HT-29 (cell line): ENCODE measurements at places on chromosomes 2 and 18.

DNA sequence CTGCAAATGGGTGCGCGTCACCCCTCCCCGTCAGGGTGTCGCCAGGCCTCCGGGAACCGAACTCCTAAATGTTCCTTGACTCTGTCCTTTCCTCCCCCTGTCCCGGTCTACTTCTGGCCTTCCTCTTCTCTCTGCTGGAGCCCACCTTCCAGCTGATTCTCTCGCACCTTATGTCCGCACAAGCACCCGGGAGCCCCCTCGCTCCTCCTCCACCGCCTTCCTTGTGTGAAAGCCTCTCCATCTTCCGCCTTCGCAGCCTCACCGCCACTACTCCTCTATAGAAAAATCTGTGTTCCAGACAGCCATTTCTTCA is 627 bp upstream of the KIF3C start:
- no peak for DNase-seq

GRCh38 chr2:238967031-238967977 is 119.4 kb downstream of the TWIST2 start:
- no peak for DNase-seq

GRCh38 chr2:225667445-225667844 is 267.9 kb downstream of the NYAP2 start:
- DNase-seq, result no peak

DNA sequence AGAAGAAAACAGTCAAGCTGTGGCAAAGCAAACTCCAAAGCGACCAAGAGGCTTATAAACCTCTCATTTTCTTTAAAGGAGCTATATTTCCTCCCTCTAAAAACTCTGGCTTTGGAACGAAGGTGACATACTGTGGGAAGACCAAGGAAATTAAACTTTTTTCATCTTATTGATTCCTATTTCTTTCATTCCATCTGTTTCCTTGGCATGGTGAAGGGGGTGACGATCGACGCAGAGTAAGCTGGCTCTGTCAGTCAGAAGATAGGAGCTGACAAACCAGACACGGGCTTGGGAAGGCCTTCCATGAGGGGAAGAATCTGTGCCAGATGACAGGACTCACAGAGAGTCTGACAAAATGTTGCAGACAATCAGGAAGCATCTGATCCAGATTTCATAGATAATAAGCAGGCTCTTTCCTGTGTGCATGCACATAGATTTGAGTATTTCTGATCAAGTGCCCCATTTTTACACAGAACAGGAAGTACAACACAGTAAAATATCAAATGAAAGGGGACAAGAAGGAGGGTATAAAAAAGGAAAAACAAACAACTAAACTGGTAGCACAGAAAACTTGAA is 261.7 kb downstream of the SATB2 start:
- DNase-seq, result no peak

GRCh38 chr2:239678186-239678490 is 277.3 kb upstream of the HDAC4 start:
- DNase-seq, result no peak
